ENCODE measurements at places on chromosomes 4 and X. TPM values are rescaled to one million over a fixed set of nuclear protein-coding genes. Genes with fewer than 3 reads are reported as not detected.
A peak's percentile ranks its signal among the peaks of the same experiment; 100 is the strongest.

DNA sequence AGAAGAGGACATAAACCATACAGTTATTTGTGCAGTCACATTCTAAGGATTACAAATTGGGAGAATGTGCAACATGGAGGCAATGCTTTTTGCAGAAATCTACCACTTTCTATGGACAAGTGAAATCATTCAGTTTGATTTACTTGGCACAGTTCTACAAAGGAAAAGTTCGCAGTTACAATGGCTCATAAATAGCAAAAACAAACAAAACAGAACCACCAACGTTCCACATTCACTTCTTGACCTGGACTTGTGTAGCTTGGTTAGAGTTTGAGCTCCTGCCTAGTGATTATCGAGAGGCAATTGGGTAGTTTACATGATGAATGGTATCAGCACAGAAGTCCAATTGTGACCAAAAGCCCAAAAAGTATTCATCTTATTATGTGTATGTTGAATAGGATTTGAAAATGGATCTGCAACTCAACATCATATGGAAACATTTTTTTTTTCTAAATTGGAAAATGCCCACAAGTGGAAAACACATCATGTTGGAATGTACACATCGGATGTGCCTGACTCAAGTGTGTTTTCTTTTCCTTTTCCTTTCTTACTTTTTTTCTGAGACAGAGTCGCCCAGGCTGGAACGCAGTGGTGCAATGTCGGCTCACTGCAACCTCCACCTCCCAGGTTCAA is 123.8 kb downstream of the LUZP4 start:
- no peak for DNase-seq

GRCh38 chrX:97446298-97446882 is 562.7 kb downstream of the RPA4 start:
- no peak for DNase-seq

MAGEB2 gene
- polyA plus RNA-seq = not detected

- DNase-seq = no peak
Measured at GRCh38 chr4:24730256-24731001, 64.9 kb upstream of the SOD3 start.

- peak; percentile 35 for DNase-seq
Measured at GRCh38 chr4:163895378-163896005, 401.0 kb downstream of the TMA16 start.

PABPC1L2A gene
- polyA plus RNA-seq = not detected

ERCC6L gene
- 0.21 TPM for polyA plus RNA-seq
